ENCODE measurements at places on chromosomes 4 and X.

DNA sequence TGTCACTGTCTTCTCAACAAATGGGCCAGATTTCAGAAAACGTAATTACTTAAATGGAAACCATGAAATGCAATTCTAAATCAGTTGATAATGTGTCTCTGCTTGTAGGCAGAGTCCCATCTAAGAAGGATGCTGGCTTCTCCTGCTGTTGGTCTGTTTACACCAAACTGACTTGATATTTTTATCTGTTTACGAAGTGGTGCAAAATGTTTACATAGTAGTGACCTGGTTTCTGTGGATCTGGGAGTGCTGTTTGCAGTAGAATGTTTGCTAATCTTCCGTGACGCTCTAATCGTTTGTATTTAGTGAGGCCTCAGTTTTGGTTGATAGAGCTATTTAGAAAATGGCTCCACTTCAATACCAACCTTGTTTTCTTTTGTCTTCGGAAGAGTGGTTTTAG lies 213.5 kb downstream of the VEGFC start:
- no peak for DNase-seq

DNA sequence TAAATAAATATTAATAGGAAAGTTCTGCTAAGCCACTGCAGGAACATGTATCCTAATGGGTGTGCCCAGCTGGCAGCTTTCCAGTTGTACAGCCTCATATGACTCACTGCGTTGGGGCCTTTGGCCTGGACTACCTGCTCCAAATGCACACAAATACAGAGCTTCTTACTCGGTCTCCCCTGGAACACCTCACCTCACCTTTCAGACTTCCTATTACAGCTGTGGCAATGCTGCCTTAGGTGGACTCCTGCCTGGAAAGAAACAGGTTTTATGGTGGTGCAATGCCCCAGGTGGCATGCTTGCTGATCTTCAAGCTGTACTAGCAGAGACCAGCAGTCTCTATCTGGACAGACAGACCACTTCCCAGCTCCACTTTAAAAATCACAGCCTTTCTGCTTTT lies 85.7 kb upstream of the EXOC1L start:
- no peak for DNase-seq

- DNase-seq: no peak
Measured at GRCh38 chr4:5409972-5410618, 298.3 kb downstream of the EVC2 start.

DNA sequence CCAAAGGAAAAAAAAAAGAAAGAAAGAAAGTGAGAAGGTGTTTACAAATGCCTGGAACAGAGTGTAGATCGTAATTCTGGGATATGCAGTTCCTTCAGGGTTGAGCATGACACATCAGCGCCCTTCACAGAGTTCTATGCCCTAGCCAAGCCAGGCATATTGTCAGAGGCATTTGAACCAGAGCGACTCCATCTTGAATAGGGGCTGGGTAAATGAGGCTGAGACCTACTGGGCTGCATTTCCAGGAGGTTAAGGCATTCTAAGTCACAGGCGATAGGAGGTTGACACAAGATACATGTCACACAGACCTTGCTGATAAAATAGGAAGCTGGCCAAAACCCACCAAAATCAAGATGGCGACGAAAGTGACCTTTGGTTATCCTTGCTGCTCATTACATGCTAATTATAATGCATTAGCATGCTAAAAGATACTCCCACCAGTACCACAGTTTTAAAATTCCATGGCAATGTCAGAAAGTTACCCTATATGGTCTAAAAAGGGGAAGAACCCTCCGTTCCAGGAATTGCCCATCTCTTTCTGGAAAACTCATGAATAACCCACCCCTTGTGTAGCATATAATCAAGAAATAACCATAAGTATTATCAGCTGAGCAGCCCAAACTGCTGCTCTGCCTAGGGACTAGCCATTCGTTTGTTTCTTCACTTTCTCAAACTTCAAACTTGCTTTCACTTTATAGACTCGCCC lies 23.5 kb upstream of the LRBA start:
- DNase-seq: no peak

GRCh38 chrX:104712515-104712914 lies 146.5 kb downstream of the IL1RAPL2 start:
- no peak for DNase-seq

DNA sequence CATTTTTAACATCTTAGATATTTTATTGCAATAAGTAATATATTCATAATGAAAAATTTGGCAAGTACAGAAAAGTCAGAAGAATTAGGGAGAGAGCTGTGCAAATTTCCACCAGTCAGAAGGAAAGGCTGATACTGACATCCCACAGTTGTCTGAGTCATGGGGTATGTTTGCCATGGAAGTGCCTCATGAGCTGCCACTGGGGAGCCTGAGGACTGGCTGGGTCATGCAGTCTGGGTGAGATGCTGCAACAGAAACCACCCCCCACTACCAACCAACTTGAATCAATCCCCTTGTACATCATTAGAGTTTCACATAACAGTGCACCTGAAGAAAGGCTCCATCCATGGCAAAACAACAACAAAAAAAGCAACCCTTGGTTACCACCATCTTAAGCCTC lies 45.2 kb upstream of the ENPP6 start:
- DNase-seq: no peak

DNA sequence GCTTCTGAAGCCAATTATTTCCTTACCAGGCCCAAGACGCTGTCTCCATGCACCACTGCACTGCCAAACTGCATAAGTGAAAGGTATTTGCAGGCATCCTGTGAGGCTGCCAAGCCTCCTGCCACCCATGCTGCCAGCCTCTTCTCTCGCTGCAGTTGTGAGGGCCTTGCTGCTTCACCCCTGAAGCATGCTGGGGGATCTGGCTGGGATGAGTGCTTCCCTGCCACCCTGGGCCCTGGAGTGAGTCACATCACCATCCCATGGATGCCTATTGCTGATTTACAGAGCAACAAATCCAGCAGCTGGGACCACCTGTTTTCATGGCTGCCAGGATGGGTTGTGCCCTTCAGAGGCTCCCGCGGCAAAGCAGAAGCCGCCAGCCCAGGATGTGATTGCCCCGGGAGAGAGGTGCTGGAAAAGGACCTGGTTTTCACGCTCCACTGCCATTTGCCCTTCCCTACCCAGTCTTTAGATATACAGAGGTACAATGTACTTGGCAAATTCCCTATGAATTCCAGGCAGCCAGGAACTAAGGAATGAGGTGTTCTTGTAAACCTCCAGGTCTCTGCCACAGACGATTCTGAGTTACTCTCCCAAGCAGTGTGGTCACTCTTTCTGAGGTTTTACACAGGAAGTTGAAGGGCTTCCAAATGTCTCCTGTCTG lies 41.5 kb upstream of the PTCHD1 start:
- DNase-seq: no peak

DNA sequence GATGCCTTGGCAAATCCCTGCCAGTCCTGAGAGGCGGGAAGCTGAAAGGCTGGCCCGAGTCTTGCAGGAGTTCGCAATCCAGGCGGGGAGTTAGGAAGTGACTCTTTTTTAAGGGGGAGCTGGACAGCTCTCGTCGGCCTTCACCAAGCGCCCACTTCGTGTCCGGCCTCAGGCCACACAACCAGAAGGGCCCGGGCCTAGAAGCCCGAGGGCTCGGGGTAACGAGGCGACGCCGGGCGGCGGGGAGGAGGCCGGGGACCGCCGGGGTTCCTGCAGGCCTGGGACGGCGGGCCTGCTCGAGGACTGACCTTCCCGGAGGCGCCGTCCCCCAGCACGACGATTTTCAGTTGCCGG lies 395 bp downstream of the RAB28 start:
- no peak for DNase-seq

- no peak for DNase-seq
Measured at GRCh38 chrX:626745-627509, 3.7 kb upstream of the SHOX start.

DNA sequence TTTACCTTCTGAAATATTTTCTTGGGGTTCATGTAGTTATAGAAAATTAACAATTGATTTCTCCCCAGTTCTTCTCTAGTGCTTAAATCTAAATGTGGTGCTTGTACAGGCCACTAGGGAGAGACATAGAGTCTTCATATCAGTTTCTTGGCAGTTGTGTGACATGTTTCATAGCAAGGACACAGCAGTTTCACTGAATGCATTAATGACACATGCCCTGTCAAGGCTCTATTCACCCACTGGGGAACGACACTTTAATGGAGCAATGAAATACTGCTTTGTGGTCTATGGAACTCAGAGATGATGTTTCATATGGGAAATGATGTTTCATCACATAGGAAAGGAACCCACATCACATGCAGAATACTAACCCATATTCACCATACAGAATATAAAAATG lies 2.8 kb downstream of the VEGFC start:
- DNase-seq: no peak

All from CD4-positive, alpha-beta T cell (primary cell).